CD4-positive, alpha-beta memory T cell (primary cell): ENCODE measurements at places on chromosomes 2 and 18.

DNA sequence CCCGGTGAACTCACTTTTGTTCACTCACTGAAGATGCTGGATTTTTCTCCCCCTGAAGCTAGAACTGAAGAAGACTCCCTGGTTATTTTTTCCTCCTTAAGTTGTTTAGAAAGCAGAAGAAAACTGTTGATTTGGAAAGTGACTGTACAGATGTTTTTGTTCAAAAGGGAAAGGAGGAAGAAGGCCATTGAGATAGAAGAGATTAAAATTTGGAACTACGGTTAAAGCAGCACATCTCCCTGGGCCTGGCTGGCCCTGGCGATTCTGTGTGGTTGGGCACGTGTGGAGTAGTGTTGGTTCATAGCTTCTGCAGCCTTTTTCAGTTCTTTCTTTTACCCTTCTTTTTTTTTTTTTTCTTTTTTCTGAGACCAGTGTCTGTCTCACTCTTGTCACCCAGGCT lies 109.2 kb downstream of the MAP4K4 start:
- DNase-seq = no peak

DNA sequence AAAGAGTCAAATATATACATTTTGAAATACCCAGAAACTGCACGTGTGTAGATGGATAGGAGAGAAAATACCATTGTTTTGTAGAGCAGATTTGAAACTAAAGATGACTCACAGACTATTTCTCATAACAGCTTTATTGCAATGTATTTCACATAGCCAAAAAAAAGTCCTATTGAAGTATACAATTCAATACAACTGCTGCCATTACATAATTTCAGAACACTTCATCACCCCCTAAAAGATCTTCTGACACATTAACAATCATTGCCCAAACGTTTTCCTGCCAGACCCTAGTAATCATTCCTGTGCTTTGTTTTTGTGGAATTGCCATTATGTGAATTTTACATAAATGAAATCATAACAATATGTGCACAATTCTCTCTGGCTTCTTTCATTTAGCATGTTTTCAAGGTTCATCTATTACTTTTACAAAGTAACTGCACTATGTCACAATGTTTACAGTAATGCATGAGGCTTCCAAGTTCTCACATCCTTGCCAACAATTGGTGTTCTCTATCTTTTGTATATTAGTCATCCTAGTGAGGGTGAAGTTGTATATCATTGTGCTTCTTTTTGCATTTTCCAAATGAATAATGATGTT lies 378.6 kb upstream of the CWC22 start:
- no peak for DNase-seq

GRCh38 chr2:144663207-144663606 lies 143.3 kb upstream of the ZEB2 start:
- DNase-seq = no peak

DNA sequence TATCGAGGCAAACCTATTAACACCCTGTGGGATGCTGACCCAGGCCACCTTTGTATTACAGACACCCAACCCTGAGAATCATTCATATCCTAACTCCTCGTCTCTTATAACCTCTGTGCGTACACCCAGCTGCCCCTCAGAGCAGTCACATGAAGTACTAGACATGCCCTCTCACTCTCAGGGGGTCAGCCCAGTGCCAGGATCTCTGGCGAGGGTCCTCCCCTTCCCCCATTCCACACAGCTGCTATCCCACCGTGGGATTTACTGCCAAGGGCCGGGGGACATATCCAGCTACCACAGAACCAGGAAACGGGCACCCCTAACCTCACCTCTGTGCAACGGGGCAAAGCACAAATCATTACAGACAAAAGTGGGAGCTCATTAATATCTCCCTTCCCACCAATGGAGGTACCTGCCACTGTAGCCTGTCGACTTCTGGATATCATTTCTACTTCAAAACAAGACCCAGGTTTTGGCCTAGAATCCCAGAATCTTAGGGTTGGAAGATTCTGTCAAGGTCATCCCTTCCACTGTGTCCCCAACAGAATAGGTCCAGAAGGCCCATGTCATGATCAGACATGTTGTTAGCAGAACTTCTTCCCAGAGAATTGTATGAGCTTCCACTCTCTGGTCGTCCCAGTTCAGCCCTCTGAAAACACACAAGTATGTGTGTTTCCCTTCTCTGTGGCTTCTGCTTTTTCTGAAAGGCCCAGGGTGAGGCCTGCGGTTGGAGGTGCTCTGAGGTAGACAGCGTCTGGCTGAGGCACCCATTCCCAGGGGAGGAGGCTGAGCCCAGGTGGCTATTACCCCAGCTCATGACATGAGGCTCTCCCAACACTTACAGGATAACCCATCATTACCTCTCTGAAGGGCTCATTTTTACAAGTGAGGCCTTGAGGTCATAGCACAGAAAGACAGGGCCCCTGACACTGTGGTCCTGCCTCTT lies 1.7 kb downstream of the TMBIM1 start:
- peak; percentile 48 for DNase-seq

- DNase-seq = no peak
These were observed 24.8 kb downstream of the TACR1 start for GRCh38 chr2:75174519-75174918.

GRCh38 chr2:217370391-217370790 lies 510.5 kb upstream of the TNP1 start:
- DNase-seq = no peak

- peak; percentile 14 for DNase-seq
These were observed 178.6 kb downstream of the ZBTB7C start for GRCh38 chr18:48230467-48231113.

- DNase-seq = no peak
These were observed 133.7 kb downstream of the MSH2 start for GRCh38 chr2:47536696-47537095.

- DNase-seq = no peak
These were observed 94.9 kb downstream of the FHOD3 start for GRCh38 chr18:36392164-36392978.

DNA sequence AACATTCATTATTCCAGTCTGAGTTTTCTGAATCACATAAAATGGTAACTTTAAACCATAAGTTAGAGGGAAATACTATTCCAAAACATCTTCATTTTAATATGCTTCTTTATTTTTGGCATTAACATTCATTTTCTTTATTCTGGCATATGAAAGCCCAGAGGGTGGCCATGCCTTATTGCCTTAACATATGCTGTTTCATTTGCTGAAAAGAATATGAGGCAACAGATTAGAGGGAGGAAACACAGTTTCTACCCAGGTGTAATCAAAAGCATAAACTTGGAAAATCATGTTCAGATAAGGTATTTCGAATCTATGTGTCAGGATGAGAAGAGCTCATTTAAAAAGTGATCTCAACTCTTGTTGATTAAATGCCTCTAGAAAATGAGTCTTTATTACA lies 379.9 kb upstream of the DSEL start:
- DNase-seq = no peak

GRCh38 chr2:173858291-173858731 lies 106.9 kb downstream of the SP3 start:
- no peak for DNase-seq

GRCh38 chr2:223697316-223697891 lies 95.2 kb upstream of the SCG2 start:
- no peak for DNase-seq

GRCh38 chr2:210919128-210919527 lies 362.7 kb downstream of the CPS1 start:
- DNase-seq = no peak

DNA sequence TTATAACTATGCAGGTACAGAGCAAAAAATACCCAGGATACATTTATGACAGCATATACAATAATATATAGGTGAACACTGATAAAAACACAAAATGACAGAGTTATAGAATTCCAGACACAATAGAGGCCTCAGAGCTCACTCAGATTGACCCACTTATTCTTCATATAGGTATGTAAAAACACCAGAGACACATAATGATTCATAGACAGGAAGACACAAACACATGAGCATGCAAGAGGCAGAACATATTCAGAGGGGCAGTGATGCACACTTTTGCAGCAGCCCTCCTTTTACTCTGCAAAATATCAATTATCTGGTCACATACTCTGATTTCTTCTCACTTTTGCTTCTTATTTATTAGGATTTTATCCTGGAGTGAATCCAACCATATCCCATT lies 633.3 kb upstream of the ACVR2A start:
- no peak for DNase-seq

GRCh38 chr2:69789175-69789721 lies 40.2 kb upstream of the GMCL1 start:
- DNase-seq = no peak
